ENCODE measurements at places on chromosomes 16 and 17. TPM values are rescaled to one million over a fixed set of nuclear protein-coding genes. Genes with fewer than 3 reads are reported as not detected.

IKZF3 gene
- polyA plus RNA-seq, result 0.02 TPM

RHBDL1 gene
- 4.7 TPM for polyA plus RNA-seq

DCTPP1 gene
- 85.2 TPM for polyA plus RNA-seq

MARVELD3 gene
- 0.51 TPM for polyA plus RNA-seq

GRCh38 chr17:75237100-75238014 lies 24.0 kb downstream of the GGA3 start:
- H3K27ac ChIP-seq, result peak overlapping the region; percentile 11
- no peaks in the 10 kb centered on the region for H3K27me3 ChIP-seq
- peaks cover 36% of the 10 kb centered on the region for H3K36me3 ChIP-seq
- no peak for DNase-seq
- no peak overlapping the region for H3K4me3 ChIP-seq
- H3K4me1 ChIP-seq, result no peaks in the 10 kb centered on the region

DNA sequence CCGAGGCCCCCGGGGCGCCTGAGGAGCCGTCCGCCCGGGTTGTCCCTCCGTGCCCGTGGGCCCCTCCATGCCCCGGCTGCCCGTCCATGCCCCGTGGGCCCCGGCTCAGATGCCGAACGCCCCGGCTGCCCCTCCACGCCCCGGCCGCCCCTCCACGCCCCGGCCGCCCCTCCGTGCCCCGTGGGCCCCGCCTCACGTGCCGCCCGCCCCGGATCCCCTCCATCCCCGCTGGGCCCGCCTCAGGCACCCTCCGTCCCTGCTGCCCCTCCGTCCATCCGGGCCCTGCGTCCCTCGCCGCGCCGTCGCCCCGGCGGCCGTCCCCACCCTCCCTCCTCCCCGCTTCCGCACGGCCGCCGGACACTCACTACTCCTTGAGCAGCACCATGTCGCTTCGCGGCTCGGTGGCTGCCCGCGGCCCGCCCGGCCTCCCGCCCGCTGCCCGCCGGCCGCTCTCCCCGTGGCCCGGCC lies 382 bp downstream of the PITPNA start:
- H3K27me3 ChIP-seq, result no peaks in the 10 kb centered on the region
- H3K4me1 ChIP-seq, result peaks cover 10% of the 10 kb centered on the region
- peak overlapping the region; percentile 85 for H3K4me3 ChIP-seq
- DNase-seq, result peak; percentile 40

DNA sequence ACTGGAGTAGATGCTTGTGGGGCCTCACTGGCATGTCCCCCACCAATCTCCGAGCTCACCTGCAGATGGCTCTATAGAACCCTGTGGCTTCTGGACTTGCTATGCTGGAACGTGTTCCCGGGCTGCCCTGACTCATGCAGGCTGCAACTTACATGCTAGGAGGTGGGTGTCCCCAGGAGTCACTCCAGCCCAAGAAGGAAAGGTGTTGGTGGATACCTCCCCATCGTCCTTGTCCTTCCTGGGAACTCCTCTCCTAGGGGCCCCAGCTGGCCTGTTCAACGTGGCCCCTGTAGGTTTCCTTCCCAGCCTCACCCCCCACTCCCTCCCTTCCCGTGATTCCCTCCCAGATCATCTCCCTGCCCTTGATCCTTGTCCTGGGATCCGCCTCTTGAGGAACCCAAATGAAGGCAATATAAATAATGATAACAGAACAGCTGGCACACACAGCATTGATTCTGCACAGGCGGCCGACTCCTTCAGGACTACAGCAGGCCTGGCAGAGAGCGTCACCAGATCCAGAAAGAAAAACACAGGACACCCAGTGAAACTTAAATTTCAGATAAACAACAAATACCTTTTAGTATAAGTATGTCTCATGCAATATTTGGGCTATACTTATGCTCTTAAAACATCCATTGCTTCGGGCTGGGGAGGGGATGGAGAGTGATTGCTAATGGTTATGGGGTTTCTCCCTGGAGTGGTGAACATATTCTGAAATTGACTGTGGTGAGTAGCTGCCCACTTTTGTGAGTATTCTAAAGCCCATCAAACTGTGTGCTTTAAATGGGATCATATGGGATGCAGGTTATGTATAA lies 221.1 kb upstream of the GSE1 start:
- no peaks in the 10 kb centered on the region for H3K27me3 ChIP-seq
- no peak overlapping the region for H3K4me3 ChIP-seq
- H3K27ac ChIP-seq, result no peak overlapping the region
- H3K36me3 ChIP-seq, result no peaks in the 10 kb centered on the region
- DNase-seq, result no peak

DNA sequence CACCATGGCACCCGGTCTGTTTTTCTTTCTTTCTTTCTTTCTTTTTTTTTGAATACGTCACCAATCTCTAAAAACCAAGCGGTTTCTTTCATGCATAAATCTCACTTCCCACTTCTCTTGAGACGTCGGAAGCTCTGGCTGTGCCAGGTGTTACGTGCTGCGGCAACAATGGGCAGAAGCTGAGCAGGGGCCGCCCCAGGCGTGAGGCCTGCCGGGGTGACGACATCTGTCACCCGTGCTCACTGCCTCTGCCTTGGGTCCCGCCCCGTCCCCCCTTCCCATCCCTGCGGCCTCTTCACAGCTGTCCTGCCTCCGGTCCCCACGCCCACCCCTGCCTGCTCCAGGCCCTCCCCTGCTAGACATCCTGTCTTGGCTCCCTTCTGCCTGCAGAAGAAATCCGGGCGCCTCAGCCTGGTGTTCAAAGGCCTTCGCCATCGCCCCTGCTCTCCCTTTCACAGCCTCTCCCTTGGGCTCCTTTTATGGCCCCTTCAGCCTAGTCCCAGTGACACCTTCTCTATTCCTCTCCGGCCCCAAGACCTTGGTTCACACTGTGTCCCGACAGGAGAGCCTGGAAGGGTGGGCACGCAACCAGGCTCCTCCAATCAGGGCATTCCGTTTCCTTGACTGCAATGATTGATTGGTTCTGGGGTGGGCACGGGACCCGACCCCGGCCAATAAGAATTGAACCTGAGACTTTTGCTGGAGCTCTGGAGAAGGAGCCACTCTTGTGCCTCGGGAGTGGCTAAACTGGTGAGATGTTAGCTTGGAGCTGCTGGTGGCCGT lies 4.8 kb downstream of the P2RX1 start:
- H3K36me3 ChIP-seq, result no peaks in the 10 kb centered on the region
- peaks cover 4% of the 10 kb centered on the region for H3K4me1 ChIP-seq
- H3K27ac ChIP-seq, result no peak overlapping the region
- peak; percentile 33 for DNase-seq
- no peak overlapping the region for H3K4me3 ChIP-seq
- H3K27me3 ChIP-seq, result no peaks in the 10 kb centered on the region

DNA sequence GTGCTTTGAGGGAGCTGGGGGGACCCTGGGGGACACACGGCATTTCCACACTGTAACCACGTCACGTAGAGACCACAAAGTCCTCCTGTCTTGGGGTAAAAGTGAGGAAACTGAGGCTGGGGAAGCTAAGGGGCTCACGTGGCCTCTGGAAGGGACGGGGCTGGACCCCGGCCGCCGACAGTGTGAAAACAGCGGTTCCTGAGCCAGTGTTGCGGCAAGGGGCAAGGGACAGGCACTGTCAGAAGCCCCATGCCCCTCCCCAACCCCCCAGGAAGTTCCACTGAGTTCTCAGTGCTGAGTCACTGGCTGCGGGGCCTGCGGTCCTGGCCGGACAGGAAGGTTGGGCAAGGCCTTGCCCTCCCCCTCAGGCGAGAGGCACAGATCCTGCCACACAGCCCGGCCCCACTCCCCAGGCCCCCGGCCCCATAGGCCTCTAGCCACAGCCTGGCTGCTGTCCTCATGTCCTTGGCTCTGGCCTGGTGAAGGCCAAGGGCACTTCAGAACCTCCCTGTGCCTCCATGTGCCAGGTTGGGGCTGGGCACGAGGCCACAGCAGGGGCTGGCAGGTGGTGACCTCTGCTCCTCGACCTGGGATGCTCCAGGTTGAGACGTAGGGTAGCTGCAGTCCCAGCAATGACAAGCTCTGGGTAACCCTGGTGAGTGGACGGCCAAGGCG lies 5.0 kb upstream of the CCDC57 start:
- H3K4me1 ChIP-seq, result no peaks in the 10 kb centered on the region
- H3K27me3 ChIP-seq, result no peaks in the 10 kb centered on the region
- H3K4me3 ChIP-seq, result no peak overlapping the region
- DNase-seq, result no peak

DNA sequence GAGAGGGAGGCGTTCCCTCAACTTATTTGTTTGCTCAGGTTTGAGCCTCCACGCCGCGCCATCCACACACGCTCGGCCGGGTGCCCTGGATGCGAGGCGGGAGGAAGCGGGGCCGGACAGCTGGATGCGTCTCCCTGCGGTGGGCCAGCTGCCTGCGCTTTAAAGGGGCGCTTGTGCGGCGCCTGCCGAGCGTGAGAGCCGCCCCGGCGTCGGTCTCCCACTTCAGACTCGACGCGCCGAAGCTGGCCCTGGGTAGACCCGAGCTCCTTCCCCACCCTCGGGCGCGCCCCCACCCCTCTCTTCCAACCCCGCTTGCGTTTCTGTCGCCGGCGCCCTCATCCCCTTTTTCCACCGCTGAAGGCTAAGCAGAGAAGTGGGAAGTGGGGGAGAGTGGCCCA lies 527 bp upstream of the CHAD start:
- H3K4me3 ChIP-seq, result no peak overlapping the region
- no peaks in the 10 kb centered on the region for H3K4me1 ChIP-seq
- peaks cover 21% of the 10 kb centered on the region for H3K27me3 ChIP-seq
- no peak overlapping the region for H3K27ac ChIP-seq
- H3K36me3 ChIP-seq, result peaks cover 12% of the 10 kb centered on the region

GRCh38 chr16:49776085-49776595 lies 79.8 kb downstream of the ZNF423 start:
- H3K4me3 ChIP-seq, result no peak overlapping the region
- no peaks in the 10 kb centered on the region for H3K27me3 ChIP-seq
- H3K4me1 ChIP-seq, result peaks cover 4% of the 10 kb centered on the region
- peak; percentile 62 for DNase-seq
- no peak overlapping the region for H3K27ac ChIP-seq
- H3K36me3 ChIP-seq, result no peaks in the 10 kb centered on the region

DNA sequence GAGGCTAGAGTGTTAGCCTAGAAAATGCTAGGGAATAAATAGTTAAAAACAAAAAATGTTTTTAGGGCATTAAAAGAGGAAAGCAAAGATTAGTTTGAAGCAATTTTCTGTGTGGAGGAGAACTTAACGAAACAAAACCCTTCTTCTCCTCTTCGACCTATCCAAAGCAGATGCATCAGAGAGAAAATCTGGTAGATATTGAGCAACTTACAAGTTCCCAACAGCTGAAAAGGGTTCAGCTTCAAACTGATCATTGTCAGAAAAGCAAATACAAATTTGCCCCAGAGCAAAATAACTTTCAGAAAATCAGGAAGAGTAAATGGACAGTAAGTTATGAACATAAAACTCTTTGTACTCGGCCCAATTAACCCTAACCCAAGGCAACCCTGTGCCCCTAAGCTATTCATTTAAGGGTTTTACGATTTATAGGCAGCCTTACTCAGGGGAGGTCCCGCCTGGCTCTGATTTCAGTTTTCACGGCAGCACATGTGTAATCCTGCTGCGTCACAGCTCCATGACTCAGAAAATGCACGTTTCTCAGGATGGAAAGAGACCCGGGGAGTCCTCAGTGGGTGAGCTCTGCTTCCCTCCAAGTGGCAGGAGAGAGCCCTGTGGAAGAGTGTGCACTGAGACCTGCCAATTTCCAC lies 405.7 kb upstream of the SALL1 start:
- H3K36me3 ChIP-seq, result no peaks in the 10 kb centered on the region
- peak; percentile 88 for DNase-seq
- no peaks in the 10 kb centered on the region for H3K4me1 ChIP-seq
- no peaks in the 10 kb centered on the region for H3K27me3 ChIP-seq
- no peak overlapping the region for H3K4me3 ChIP-seq

DNA sequence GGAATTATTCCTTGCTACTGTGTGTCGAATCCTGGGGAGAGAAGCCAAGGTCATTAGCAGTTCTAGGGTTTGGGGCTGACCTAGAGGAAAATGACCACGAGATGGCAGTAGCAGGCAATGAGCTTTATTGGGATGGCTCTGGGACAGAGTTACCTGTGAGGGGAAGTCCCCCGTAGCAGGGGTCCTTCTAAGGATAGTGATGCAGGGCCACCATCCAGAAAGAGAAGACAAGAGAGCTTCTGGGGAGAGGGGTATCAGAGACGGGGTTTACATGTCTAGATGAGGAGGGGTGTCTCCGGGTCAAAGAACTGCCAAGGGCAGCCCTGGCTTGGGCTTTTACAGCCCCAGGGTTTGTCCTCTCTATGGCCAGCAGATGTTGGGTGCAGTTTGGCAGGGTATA lies 6.4 kb upstream of the GGT6 start:
- H3K4me3 ChIP-seq, result no peak overlapping the region
- H3K27me3 ChIP-seq, result no peaks in the 10 kb centered on the region
- no peaks in the 10 kb centered on the region for H3K36me3 ChIP-seq
- no peak overlapping the region for H3K27ac ChIP-seq

- H3K4me3 ChIP-seq, result no peak overlapping the region
- no peak for DNase-seq
- H3K27me3 ChIP-seq, result no peaks in the 10 kb centered on the region
- peaks cover 28% of the 10 kb centered on the region for H3K4me1 ChIP-seq
- no peak overlapping the region for H3K27ac ChIP-seq
- no peaks in the 10 kb centered on the region for H3K36me3 ChIP-seq
Measured at GRCh38 chr17:83008526-83008925, 70.9 kb upstream of the METRNL start.

DNA sequence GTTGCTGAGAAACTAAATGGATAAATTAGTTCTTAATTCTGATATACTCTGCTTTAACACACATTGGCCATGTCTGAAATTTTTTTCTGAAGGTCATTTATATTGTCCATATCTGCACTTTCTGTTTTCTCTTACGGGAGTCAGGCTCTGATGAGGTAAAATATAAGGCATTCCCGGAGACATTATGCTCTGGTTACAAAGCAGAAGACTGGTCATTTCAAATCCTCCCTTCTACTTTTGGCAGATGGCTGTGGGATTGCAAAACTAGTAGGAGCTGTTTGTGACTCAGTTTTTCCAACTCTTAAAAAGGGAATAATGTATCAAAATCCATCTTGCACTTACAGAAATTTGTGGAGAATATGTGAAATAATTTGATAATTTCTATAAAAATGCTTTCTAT lies 92.2 kb upstream of the CPHXL start:
- no peaks in the 10 kb centered on the region for H3K27me3 ChIP-seq
- peak; percentile 0 for DNase-seq
- no peak overlapping the region for H3K27ac ChIP-seq
- no peaks in the 10 kb centered on the region for H3K4me1 ChIP-seq

DNA sequence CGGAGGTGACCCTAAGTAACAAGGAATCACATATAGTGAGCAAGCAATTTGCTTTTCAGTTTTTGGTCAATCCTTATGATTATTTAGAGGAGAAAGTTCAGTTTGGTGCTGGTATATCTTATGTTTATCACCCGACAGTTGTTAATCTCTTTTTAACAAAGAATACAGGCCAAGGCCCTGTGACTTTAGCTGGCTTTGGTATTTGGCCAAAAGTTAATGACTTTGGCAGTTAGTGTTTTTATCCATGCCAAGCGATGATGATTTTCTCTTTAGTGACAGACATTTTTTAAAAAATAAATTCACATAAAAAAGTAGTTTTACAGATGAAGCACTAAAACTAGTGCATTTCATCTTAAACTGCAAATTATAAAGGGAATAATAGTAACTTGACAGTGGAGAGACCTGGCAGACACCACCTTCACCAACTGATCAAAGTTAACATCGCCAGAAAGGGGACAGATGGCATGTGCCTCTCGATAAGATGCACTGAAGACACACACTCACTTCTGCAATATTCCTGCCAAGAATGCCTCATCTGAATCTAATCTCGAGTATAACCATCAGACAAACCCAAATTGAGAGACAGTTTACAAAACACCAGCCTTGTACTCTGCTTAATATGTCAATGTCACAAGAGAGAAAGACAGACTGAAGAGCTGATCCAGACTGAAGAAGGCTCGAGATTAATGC lies 6.9 kb downstream of the DEXI start:
- no peak for DNase-seq
- H3K4me1 ChIP-seq, result peaks cover 4% of the 10 kb centered on the region
- no peaks in the 10 kb centered on the region for H3K27me3 ChIP-seq
- H3K27ac ChIP-seq, result no peak overlapping the region
- peaks cover 3% of the 10 kb centered on the region for H3K36me3 ChIP-seq
